Mesenchymal stem cell (in vitro differentiated cells and primary cell): ENCODE measurements at places on chromosomes 2 and 18.

GRCh38 chr2:213429516-213429915 lies 145.3 kb downstream of the SPAG16 start:
- DNase-seq = no peak

- no peak for DNase-seq
Observed at GRCh38 chr2:178506101-178506500, 25.8 kb downstream of the PLEKHA3 start.

- no peak for DNase-seq
Observed at GRCh38 chr2:14064346-14064745, 568.2 kb upstream of the LRATD1 start.

DNA sequence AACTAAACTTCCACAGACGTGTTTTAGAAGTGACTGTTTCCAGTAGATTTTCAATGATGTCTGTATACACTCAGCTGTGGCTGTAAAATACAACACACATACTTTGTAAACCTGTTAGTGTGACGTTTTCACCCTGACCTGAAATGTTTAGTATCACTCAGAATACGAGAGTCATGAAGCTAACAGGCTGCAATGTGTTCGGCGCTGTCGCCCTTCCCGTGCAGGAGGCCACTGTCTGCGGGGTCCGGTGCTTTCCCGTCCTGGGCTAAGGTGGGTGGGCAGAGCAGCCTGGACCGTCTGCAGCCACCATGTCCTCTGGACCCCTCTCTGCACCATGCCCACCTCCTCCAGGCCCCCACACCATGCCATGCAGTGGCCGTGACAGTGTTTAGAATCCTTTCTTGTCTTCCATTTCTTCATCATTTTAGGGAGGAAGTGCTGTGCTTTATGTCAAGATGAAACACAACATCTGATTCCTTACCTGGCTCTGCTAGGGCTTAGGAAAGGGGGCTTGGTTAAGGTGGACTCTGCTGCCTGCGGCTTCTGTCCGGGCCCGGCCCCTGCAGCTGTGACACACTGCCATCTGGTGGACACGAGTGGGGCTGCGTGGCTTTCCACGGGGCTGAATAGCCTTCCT lies 53.8 kb upstream of the RBM44 start:
- DNase-seq = peak; percentile 60

DNA sequence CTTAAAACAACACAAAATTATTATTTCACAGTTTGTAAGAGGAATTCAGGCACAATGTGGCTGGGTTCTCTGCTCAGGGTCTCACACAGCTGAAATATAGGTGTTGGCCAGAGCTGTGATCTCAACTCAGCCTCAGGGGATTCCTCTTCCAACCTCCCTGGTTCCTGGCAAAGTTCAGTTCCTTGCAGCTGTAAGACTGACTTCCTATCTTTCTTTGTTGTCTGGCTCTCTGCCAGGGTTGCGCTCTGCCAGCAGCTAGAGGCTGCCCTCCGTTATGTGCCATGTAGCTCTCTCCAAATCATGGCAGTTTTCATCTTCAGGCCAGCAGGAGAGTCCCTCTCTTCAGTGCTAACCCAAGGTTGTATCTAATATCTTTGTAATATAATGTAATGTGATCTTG lies 272.5 kb upstream of the KCNJ3 start:
- DNase-seq = no peak

DNA sequence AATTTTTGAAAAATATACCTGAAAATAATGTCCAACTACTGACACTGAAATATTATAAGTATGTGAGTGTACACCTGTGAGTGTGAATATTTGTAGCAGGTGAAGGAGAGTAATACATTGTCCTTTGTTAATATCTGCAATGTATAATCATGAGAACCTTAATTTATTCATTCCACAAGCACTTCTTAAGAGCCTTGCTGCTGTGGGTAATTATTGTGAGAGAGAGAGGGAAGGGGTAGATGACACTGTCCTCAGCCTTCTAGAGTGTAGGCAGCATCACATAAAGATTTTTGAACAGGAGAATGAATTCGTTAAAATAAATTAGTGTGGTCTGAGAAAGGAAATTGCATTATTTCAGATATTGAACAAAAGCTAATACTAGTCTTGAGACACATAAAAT lies 157.2 kb downstream of the MAP2 start:
- DNase-seq = no peak

GRCh38 chr2:161169335-161169734 lies 9.1 kb downstream of the TANK start:
- no peak for DNase-seq

GRCh38 chr2:60413069-60413813 lies 140.2 kb downstream of the BCL11A start:
- no peak for DNase-seq

- no peak for DNase-seq
Observed at GRCh38 chr2:147236601-147237000, 608.2 kb upstream of the ACVR2A start.

GRCh38 chr2:223870840-223871611 lies 33.6 kb upstream of the AP1S3 start:
- no peak for DNase-seq

GRCh38 chr2:133461484-133461883 lies 106.8 kb downstream of the NCKAP5 start:
- DNase-seq = no peak

DNA sequence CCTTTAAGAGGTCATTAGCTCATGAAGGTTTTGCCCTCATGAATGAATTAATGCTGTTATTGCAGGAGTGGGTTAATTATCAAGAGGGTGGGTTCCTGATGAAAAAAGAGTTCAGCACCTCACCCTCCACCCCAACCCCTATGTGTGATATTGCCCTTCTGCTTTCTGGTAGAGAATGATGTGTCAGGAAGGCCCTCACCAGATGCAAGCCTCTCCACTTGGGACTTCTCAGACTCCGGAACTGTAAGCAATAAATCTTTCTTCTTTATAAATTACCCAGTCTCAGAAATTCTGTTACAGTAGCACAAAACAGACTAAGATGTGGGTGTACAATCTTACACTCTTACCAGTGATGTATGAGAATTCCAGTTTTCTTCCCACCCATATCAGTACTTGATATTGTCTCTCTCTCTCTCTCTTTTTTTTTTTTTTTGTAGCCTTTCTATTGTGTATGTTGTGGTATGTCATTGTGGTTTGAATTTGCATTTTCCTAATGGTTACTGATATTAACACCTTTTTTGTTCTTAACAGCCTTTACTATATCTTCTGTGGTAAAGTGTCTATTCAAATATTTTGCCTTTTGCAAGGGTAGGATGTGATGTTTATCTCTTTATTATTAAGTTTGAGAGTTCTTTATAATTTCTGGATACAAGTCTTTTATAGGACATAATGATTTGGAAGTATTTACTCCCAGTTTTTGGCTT lies 10.4 kb upstream of the MAP2 start:
- DNase-seq = no peak

DNA sequence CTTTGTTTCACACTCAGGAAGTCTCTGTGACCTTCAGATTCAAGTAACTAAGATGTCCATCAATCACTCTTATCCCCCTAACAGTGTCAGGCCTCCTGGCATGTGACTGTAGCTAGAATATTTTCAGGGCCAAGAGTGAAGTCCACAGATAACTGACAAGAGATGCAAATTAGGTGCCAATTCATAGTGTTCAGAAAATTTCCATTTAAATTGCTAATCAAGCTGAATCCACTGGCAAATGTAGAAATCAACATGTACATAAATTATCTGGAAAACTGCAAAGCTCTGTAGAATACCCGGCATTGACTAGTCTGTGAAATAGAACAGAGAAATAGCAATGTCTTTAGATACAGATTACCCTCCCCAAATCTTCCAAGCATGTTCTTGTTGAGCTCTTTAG lies 38.6 kb upstream of the ARL4C start:
- no peak for DNase-seq

DNA sequence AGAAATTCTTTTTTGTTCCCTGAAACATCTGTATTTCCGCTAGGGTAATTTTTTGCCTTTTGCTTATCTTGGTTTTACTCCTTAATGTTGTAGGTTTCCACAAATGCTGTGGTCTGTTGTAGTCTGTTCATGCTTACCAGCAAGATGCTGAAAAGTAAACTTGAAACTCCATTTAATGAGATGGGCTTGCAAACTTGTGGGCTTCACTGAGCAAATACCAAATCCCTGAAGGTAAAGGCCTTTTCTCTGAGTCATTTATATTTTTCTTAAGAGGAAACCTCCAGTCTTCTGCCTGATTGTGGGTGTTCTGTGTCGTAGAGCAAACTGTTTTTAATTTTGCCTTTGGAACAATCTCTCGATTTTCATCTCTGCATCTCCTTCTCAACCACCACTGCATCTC lies 9.3 kb downstream of the SP140 start:
- DNase-seq = no peak
